ENCODE measurements at places on chromosomes 16 and 17.

- DNase-seq: no peak
Observed at GRCh38 chr16:28182183-28182582, 29.6 kb downstream of the XPO6 start.

DNA sequence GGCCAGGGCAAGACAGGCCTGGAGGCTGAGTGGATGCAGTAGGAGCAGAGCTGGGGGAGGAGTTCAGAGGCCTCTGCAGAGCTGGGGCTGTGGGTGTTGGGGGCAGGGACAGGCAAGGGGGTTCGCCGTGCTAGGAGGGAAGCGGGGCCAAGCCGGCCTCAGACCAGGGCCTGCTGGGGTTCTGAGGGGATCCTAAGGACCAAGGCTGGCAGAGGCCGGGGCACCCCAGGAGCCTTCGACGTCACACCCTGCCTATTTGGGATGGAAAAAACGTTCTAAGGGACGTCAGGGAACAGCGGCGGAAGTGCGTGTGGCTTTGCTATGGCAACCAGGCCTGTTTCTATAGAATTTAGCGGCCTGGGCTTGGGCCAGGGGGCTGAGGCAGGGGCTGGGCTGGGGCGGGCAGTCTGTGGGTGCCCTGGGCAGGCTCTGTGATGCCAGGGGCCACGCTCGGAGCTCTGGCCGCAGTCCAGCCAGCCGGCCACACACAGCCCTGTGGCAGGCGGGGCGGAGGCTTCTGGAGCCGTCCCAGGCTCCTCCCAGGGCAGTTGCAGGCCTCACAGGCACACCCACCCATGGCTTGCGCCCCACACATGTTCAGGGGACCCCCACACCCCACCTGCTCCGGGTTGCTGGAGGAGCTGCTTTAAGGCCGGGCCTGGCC lies 3.7 kb downstream of the TRAF7 start:
- DNase-seq: no peak

- DNase-seq: no peak
Observed at GRCh38 chr16:84836234-84836647, 16.5 kb downstream of the CRISPLD2 start.

- no peak for DNase-seq
Observed at GRCh38 chr16:59463776-59464175, 729.7 kb upstream of the GOT2 start.

- DNase-seq: no peak
Observed at GRCh38 chr16:24440306-24440705, 99.1 kb upstream of the RBBP6 start.

- no peak for DNase-seq
Observed at GRCh38 chr16:88284626-88285513, 97.9 kb upstream of the ZNF469 start.

DNA sequence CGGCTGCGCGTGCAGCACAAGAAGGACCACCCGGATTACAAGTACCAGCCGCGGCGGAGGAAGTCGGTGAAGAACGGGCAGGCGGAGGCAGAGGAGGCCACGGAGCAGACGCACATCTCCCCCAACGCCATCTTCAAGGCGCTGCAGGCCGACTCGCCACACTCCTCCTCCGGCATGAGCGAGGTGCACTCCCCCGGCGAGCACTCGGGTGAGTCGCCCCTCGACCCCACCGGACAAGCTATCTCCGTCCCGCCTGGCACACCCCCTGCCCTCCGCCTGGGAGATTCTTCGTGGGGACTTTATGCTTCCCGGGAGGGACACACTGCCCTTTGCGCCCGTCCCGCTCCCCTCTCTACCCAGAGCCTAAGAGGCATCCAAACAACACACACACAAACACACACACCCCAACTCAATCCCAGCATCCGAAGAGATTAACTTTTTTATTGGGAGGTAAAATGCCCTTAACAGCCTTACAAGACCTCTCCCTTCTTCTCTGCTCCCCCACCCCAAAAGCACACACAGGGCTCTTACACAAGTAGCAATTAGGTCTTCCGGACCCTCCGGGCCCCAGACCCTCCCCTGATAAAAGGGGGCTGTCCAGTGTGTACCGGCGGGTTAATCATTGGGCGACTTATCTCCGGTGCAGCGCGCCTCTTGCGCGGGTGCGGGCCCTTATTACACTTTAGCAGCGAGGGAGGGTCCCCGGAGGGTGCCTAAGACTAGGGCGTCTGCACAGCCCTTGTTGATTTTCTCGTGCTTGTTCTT lies 2.1 kb downstream of the SOX9 start:
- DNase-seq: no peak

- no peak for DNase-seq
Observed at GRCh38 chr17:50240851-50241250, 33.4 kb upstream of the TMEM92 start.

DNA sequence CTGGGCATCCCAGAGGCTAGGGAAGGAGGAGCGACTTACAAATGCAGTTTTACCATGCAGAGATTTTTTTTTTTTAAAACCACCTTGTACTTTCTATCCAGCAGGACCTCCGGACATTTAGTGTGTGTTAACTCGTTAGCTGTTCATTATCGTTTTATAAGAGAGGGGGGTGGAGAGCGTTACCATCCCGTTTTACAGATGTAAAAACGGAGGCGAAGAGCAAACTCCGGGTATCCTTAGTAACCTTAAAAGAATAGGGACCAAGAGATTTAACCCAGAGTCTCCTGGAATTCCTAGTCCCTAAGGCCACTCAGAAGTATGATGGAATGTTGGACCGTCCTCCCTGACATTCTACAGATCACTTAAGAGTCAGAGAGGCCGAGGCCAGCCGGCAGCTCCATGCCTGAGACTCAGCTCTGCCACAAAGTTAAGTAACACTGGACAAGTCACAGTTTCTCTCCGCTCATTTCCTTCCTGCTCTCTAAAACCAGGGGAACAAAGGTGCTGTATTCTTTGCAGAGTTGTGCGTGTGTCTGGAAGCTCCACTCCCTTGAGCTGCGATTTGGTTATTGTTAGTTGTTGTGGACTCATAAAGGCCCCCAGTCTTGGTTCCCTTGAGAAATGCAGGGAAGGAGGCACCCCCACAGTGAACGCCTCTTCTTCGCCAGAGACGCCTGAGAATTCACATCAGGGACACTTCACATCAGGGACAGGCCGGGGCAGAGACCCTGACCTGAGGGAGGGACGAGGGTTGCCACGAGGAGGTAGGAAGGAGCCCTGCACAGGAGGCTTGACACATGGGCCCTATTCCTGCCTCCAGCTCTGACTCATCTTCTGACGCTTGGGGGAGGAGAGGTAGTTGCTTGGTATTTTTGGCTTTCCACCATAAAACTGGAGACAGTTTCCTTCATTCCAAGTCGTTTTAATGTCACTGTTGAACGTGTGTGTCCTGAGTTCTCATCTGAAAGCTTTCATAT lies 1.2 kb downstream of the DUSP14 start:
- DNase-seq: peak; percentile 89

GRCh38 chr16:47939680-47940079 lies 216.1 kb downstream of the ABCC12 start:
- DNase-seq: no peak

DNA sequence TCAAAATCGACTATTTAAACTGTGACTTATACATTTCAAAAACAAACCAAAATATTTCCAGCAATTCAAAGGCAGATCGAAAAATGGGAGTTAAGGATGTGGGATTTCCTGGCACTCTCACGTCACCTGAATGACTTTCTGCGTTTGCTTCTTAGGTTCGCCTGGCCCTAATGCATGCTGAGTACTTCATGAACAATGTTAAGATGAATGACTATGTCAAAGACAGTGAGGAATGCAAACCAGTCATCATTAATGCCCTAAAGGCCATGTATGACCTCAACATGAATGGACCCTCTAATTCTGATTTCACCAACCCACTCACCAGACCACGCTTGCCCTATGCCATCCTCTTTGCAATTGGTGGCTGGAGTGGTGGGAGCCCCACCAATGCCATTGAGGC lies 7.3 kb downstream of the KLHL10 start:
- no peak for DNase-seq

GRCh38 chr17:71488851-71489250 lies 632.0 kb upstream of the SOX9 start:
- no peak for DNase-seq

GRCh38 chr17:50270435-50271362 lies 3.6 kb upstream of the TMEM92 start:
- no peak for DNase-seq

GRCh38 chr16:14405611-14406537 lies 224.2 kb downstream of the PARN start:
- DNase-seq: no peak

- DNase-seq: no peak
Observed at GRCh38 chr16:50153596-50154419, 702 bp downstream of the TENT4B start.

- DNase-seq: no peak
Observed at GRCh38 chr16:88473666-88474534, 20.8 kb downstream of the ZFPM1 start.

- no peak for DNase-seq
Observed at GRCh38 chr16:22123146-22123545, 30.8 kb downstream of the VWA3A start.

DNA sequence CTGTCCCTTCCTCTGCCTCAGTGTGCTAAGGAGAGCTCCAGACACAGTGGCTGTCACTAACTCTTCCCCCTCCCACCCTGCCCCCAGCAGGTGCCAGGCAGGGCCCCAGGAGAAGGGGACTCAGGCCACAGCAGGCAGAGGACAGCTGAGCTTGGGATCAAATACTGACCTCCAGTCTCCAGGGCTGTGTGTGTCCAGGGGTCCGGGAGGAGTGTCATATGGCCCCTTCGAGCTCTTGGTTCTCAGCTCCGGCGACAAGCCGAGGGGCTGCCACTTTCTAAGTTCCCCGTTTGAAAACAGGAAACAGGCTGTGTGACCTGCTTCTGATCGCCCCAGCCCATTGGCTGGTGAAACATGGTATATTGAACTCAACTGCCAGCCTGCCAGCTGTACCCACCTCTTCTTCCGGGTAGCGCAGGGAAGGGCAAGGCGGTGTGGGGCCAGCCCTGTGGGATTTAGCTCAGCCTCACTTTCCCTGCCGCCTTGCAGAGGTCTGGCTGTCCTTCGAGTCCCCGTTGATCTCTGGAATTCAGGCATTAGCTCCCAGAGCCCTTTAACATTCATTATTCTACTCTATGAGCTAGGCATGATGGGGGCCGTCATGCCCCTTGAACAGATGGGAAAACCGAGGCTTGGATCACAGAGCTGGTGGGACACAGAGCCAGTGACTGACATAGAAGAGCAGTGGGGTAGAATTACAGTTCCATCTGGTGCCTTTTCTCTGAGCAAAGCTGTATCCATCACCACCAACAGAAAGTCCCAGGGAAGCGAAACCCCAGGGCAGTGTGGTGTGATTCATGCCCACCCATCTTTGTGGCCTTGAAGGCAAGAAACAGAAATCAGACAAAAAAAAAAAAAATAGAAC lies at the start of gene SNX20:
TSS of gene SNX20 (minus strand) at position 292 of the 865 bp plus-strand sequence. CDS start 3,786 bp downstream, outside the sequence.
- DNase-seq: no peak

GRCh38 chr17:4204710-4205173 lies 59.0 kb downstream of the ANKFY1 start:
- no peak for DNase-seq

DNA sequence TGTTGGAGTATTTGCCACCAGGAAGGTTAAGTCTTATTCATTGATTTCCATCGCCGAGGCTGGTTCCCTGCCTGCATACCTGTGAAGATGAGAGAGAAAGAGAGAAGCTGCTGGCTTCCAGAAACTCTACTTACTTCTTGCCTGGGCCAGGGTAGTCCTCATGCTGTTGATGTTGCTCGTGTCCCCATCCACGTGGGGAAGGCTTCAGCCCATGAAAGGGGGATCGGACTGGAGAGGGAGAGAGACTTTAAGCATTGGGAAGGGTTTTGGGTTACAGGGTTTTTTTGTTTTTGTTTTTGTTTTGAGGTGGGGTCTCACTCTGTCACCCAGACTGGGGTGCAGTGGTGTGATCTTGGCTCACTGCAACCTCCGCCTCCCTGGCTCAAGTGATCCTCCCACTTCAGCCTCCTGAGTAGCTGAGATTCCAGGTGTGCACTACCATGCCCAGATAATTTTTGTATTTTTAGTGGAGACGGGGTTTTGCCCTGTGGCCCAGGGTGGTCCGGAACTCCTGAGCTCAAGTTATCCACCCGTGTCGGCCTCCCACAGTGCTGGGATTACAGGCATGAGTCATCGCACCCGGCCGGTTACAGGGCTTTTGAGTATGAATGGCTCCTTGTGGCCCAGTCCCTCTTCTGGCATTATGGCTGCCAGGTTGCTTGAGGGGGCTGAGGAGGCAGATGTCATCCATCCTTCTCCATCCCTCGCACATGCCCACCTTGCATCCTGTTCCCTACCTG lies 26.6 kb downstream of the ITGB3 start:
- no peak for DNase-seq

DNA sequence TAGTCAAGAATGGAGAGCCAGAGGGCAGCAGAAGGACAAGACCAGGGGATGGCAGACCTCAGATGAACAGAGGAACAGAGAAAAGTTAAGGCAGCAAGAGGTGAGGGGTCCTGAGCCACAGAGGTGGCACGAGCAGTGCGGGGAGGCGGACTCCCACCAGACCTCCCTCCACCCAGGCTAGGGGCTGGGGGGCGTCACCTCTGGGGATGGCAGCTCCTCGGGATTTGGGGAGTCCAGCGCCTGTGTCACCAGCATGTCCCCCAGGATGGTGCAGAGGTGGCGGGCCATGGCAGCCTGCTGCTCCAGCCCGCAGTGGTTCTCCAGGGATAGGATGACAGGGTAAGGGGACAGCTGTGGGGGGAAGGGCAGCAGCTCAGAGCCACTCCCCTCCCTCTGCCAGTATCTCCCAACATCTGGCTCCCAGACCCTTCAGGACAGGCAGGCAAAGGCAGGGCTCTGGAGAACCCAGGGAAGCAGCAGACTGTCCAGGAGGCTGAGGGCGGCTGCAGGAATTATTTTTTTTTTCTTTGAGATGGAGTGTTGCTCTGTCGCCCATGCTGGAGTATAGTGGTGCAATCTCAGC lies 15.8 kb downstream of the PLCD3 start:
- DNase-seq: no peak
